ENCODE measurements at places on chromosomes 6 and 20.

- peak; percentile 23 for DNase-seq
Measured at GRCh38 chr6:68343901-68344300, 291.2 kb upstream of the ADGRB3 start.

DNA sequence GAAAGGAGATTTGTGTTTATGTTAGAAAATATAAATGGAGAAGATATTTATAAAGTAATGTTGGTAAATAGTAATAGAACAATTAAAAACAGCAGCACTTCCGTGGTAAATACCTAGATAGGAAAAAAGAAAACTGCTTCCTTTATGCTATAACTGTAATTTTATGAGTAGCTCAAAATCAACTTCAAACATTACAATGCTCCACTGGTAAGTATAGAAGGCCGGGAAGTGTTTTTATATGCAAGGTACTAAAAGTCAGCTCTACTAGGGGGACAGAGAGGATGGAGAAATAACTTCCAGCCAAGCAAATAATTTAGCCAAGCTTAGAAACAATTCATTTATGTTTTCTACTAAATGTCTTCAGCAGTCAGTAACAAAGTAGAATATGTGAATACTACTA lies 56.7 kb downstream of the ARHGAP18 start:
- no peak for DNase-seq

DNA sequence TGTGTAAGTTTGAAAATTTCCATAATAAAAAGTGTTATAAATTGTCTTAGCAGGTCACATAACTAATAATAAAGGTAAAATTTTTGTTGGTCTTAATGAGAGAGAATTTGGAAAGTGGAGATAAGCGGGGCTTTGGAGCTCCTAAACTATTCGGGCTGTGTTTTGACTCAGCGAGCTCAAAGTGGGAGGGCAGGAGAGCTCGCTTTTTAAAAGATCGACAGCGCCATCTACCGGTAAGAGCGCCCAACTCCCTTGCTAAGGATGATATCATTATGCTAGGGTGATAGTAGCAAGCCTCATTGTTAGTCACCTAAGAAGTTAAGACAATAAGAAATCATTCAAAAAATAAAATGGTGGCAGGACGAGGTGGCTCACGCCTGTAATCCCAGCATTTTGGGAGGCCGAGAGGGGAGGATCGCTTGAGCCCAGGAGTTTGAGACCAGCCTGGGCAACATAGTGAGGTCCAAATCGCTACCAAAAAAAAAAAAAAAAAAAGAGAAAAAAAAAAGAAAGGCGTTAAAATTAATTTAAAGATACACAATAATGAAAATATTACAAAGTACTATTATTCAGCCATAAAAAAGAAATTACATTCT lies 24.8 kb downstream of the C6orf15 start:
- DNase-seq, result peak; percentile 83

DNA sequence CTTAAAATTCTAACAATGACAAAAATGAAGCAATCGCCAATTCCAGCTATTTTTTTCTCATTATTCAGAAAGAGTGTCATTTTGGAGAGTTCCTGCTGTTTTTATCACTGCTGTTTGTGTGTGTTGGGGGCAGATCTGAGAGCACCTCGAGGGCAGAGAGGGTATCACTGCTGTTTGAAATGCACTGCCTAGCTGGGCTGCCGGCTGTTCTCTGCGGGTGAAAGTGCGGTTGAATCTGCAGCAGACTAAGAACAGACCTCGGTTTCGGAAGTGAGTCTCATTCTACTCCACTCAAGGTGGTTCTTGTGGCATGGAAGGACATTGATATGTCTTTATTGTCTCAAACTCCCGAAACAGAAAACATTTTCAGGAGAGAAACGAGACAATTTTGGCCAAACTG lies 18.3 kb downstream of the INSM1 start:
- peak; percentile 80 for DNase-seq

- no peak for DNase-seq
Measured at GRCh38 chr6:34190504-34191122, 44.7 kb upstream of the GRM4 start.

- no peak for DNase-seq
Measured at GRCh38 chr20:61352346-61353260, 100.5 kb downstream of the CDH4 start.

GRCh38 chr6:111354758-111355555 lies 128.1 kb downstream of the REV3L start:
- DNase-seq, result no peak

DNA sequence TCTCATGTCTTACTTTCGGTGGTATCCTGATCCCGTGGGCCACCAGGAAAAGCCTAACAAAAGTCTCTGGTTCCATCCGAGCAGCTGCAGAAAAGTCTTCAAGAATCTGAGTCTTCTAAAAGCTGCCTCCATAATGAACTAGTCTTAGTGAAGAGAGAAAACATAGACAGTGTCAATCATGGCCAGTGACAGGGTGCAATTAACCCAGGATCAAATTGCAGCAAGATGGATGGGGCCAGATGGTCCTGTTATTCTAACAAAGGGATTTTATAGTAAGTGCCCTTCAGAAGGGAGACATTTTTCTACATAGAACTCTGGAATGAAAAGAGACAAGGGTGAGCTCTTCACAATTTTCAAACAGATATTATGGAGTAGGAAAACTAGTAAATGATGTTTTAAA lies 281.6 kb upstream of the ZFP64 start:
- no peak for DNase-seq

GRCh38 chr6:10723567-10723881 lies 654 bp downstream of the TMEM14C start:
- DNase-seq, result no peak

DNA sequence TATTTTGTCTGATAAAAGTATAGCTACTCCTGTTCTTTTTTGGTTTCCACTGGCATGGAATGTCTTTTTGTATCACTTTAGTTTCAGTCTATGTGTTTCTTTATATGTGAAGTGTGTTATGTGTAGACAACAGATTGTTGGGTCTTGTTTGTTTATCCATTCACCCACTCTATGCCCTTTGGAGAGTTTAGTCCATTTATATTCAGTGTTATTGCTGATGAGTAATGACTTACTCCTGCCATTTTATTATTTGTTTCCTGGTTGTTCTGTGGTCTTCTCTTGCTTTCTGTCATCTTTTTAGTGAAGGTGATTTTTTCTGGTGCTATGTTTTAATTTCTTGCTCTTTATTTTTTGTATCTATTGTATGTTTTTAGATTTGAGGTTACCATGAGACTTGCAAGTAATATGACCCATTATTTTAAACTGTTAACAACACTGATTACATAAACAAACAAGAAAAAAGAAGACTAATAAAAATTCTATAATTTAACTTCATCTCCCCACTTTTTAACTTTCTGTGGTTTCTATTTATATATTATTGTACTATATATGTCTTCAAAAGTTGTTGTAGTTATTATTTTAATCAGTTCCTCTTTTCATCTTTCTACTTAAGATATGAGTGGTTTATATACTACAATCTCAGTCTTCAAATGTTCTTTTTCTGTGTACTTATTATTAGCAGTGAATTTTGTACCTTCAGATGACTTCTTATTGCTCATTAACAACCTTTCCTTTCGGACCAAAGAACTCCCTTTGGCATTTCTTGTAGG lies 323.4 kb downstream of the BTBD9 start:
- no peak for DNase-seq

- DNase-seq, result no peak
Measured at GRCh38 chr6:122012578-122012977, 386.9 kb upstream of the HSF2 start.

- no peak for DNase-seq
Measured at GRCh38 chr6:135331002-135331401, 149.9 kb downstream of the MYB start.

GRCh38 chr6:77430504-77430903 lies 32.8 kb downstream of the HTR1B start:
- no peak for DNase-seq

DNA sequence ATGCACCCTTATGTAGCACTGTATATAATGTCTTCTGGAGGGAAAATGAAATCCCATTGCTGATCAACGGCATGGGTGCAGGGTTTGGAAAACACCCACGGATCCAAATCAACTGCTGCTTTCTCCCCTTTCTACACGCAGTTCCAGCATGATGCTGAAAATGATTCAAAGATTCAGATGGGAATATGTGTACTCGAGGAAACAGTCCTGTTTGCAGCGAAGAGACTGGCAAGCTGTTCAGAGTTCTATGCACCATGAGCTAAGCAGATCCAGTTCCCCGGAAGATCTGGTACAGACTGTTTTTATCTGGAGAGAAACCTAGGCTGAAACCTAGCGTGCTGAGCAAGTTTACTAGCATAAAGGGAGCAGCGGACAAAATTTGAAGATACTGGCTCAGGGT lies 47.9 kb upstream of the CDH4 start:
- no peak for DNase-seq

- no peak for DNase-seq
Measured at GRCh38 chr6:25083784-25084507, 148.2 kb upstream of the RIPOR2 start.

- no peak for DNase-seq
Measured at GRCh38 chr20:5342021-5342420, 25.3 kb upstream of the PROKR2 start.

GRCh38 chr6:73969971-73970970 lies 274.3 kb downstream of the CD109 start:
- peak; percentile 41 for DNase-seq

DNA sequence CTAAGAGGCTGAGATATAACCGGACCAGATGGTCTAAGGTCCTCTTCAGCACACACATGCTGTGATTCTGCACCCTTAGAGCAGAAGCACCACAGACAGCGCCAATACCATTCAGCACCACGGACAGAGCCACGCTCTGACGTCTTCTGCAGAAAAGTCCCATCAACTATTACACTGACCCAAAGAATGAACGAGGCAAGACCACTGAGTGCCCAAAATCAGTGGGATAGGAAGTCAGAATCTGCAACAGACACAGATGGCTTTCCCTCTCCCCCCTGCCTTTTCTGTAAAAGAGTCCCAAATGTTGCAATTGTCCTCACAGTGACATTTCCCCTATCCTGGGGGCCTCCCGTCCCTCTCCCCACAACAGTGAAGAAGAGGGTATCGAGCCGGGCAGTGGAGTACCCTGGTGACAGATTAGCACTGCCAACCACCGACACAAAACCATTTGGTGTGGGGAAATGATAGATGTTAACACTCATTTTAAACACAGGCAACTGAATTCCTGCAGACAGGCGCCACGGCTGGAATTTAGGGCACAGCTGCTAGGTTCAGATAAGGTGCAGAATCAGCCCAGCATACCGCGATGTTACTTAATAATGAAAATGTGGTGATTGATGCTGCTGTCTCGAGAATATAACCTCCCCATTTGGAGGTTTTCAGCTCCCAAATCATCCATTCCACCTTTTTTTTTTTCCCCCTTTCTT lies 66.6 kb upstream of the CTNNBL1 start:
- DNase-seq, result no peak
